Right kidney (tissue), 9 donors: ENCODE measurements at places on chromosomes 16 and 17.

DNA sequence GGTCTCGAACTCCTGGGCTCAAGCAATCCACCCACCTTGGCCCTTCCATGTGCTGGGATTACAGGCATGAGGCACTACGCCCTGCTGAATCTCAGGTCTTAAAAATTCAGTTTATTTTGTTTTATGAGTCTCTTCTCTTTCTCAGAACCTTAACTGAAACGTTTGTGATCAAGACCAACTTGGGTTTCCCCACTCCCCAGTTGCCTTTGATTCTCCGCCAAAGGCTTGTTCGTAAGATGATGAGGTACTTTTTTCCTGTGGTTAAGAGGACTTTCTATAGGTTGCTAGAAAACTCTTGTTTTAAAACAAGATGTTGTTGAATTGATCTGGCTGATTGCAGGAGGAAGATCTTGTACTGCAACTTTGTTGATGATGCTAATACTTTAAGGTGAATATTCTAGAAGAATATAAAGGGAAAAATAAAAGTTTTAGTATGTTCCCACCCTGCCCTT is 11.7 kb downstream of the ABCC1 start:
- no peak for DNase-seq

DNA sequence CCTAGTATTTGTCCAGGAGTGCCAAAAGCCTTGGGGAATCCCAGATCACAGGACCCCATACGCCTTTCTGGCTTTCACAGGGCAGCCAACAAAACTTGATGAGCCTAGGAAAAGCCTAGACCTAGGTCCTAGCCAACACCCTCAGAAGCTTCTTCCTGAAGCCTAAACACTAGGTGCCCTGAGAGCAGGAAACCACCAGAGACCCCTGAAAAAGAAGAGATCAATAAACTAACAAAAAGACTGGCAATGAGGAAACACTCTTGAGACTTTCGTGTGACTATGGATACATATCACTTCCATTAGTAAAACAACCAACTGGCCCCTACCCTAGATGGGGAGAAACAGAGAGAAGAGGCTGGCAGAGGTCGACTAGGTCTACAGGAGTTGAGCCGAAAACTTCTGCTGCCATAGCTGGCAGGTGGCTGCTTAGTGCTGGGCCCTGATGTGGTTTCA is 1.2 kb downstream of the ORMDL3 start:
- no peak for DNase-seq

GRCh38 chr17:44689477-44690217 is at the start of gene CCDC43:
Gene CCDC43 (minus strand): TSS chr17:44689776. CDS start chr17:44689753, 23 bp downstream.
- peak; percentile 93 for DNase-seq

- no peak for DNase-seq
Measured at GRCh38 chr17:79624718-79625478, 14.0 kb upstream of the RBFOX3 start.

DNA sequence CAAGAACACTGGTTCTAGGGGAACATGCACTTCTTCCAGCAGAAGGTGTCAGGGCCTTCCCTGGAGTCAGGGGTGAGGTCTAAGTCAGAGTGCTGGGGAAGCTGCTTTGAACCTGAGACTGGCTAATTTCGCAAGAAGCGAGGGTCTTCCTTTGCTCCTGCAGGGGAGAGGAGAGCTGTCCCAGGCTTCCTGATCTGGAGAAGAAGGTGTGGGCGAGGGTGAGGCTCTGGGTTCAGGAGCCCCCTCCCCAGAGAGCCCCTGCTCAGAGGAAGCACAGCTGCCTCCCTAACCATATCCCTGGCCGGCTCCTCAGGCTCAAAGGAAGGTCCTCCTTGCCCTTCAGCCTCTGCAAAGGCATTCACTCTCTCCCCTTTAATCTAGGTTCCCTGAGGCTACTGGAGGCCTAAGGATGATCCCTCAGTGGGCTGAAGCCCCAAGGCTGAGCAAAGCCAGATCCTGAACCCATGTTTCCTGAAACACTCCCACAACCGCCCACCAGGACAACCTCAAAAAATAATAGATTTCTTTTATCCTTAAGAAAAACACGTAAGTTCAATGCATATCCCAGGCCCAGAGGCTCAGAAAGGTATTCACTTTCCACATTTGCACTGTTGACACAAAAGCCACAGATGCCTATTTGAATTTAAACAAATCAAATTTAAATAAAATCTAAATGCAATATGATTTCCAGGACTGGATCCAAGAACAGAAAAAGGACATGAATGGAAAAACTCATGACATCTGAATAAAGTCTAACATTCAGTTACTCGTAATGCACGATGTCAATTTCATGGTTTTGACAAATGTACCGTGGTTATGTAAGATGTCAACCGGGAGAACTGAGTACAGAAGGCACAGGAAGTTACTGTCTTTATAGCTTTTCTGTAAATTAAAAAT is 71.5 kb upstream of the RCVRN start:
- no peak for DNase-seq

GRCh38 chr16:14236401-14236800 is 165.3 kb downstream of the MRTFB start:
- no peak for DNase-seq

DNA sequence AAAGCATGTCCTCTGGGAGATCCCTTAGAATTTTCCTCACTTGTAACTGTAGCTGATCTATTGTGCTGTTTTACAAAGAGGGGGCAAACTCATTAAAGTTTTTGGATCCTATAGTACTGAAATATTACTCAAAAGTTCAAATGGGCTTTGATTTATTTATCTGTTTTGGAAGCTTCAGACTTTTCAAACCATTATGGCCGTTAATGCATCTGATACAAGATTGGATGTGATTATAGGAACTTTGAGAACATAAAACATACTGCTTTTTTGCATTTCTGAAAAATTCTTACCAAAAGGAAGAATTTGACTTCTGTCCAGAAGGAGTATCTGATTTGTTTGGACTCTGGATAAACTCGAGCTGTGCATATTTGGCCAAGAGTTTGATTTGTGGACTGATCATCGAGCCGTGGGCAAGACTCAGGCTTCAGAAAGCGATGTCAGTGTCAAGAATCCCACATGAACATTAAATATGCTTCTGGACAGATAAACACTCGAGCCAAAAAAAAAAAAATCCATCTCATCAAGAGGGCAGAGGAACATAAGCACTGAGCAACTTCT is 8.2 kb upstream of the MARCHF10 start:
- DNase-seq: no peak

DNA sequence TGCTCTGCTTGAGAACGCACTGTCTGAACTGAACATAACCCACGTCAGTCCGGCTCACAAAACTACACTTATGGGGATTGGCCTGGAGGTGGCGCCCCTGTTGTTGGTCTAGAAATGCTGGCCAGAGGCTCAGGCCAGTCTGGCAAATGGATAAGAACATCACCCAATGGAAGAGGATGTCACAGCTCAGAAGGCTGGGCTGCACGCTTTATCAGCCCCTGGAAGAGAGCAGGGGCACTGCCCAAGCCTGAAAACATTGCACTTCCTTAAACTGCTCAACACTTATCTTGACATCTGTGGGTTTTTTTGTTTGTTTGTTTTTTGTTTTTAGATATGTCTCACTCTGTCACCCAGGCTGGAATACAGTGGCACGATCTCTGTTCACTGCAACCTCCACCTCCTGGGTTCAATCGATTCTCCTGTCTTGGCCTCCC is 24.8 kb upstream of the BPTF start:
- peak; percentile 21 for DNase-seq

GRCh38 chr16:67731753-67732095 is 12.6 kb upstream of the GFOD2 start:
- no peak for DNase-seq

GRCh38 chr16:87072101-87072500 is 245.1 kb downstream of the C16orf95 start:
- no peak for DNase-seq

DNA sequence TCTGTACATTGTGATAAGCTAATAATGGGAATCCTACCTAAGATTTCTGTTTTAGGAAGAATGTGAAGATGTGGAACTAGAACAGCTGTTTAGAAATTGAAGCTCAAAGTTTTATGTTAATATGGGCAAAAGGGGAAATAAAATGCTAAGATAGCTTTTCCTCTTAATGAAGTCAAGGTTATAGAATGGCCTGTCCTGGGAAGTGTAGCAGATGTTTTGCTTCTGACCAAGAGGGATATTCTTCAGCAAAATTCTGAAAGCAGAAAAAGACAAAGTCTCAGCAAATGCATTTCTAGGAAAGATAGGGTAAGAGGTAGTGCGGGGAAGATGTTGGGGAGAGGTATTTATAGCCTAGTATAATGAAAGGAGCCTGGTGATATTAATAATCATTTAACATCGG is 13.1 kb downstream of the MAP3K3 start:
- no peak for DNase-seq
